ENCODE measurements at places on chromosomes 11 and 22.

DNA sequence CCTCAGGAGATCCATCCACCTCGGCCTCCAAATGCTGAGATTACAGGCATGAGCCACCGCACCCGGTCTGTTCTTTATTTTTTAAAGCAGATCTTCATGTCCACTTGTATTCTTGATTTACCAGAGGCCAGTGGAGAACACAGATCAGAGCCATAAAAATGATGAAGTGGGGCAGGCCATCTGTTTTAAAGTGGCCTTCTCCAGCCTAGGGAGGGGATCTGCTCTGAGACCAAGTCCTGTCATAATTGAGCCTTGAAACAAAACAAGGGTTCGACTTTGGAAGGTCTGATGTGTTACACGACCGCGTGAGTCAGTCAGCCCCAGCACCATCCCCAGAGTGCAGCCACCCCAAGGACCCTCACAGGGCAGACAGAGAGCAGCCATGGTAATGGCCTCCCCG lies 27.5 kb downstream of the ABCC8 start:
- DNase-seq: no peak

- DNase-seq: no peak
Measured at GRCh38 chr11:126029237-126029636, 33.4 kb downstream of the CDON start.

DNA sequence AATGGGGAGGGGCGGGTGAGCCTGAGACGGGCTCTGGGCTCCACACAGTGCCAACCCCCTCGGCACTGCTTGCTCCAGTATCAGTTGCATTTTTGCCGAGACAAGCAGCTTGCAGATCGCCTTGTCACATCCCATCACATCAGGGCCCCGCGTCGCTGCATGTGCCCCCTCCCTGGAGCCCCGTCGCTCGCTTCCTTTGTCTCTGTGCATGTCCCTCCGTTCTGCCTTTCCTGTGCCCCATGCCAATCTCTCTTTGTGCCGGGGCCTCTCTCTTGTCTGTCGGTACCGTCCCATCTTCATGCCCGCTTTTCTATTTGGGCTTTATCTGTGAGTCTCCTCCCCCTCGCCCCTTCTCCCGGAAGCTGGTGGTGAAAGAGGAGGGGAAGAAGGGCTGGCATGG lies 202.2 kb downstream of the CEP164 start:
- DNase-seq: no peak

DNA sequence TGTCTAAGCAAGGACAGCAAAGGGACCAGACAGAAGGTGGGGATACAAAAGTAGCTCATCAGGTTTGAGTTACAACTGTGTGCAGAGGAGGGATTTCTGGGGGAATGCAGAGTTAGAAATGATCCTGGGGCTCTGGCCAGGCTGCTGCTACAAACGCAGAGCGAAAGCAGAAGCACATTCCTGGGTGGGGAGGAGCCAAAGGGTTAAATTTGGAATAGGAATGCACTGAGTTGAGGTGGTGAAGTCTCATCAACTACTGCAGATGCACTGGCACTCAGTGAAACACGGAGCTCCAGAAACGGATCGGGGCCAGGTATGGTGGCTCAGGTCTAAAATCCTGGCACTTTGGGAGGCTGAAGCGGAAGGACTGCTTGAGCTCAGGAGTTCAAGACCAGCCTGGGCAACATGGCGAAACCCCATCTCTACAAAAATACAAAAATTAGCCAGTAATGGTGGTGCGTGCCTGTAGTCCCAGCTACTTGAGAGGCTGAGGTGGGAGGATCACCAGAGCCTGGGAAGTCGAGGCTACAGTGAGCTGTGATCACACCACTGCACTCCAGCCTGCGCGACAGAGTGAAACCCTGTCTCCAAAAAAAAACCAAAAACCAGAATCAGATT lies 3.2 kb downstream of the CHKA start:
- DNase-seq: no peak

DNA sequence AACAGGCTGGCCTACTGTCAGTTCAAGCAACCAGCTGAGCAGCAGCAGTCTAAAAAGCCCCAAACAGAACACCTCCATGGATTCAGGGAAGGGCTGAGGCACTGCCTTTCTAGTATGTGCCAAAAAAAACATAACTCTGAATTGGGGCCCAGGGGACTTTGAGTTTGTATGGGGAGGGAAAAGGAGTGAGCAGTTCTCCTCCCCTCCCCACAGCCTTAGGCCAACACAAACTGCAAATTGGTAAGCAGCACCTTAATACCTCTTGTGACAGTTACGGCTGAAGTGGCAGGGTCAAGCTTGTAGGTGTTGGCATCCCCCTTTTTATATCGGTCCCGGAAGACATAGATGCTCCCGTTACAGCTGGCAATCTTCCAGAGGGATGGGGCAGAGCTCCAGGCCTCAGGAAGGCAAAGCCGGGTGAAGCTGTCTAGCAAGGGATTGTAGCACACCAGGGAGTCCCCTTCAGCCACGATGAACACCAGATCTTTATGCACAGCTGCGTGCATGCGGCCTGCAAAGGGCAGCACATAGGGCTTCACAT lies 6.0 kb downstream of the KBTBD4 start:
- no peak for DNase-seq

- DNase-seq: no peak
Measured at GRCh38 chr11:44631831-44632230, 66.4 kb downstream of the CD82 start.

GRCh38 chr11:75386942-75387630 lies 12.2 kb upstream of the RPS3 start:
- DNase-seq: no peak

GRCh38 chr11:70111269-70112016 lies 33.3 kb downstream of the ANO1 start:
- peak; percentile 52 for DNase-seq

DNA sequence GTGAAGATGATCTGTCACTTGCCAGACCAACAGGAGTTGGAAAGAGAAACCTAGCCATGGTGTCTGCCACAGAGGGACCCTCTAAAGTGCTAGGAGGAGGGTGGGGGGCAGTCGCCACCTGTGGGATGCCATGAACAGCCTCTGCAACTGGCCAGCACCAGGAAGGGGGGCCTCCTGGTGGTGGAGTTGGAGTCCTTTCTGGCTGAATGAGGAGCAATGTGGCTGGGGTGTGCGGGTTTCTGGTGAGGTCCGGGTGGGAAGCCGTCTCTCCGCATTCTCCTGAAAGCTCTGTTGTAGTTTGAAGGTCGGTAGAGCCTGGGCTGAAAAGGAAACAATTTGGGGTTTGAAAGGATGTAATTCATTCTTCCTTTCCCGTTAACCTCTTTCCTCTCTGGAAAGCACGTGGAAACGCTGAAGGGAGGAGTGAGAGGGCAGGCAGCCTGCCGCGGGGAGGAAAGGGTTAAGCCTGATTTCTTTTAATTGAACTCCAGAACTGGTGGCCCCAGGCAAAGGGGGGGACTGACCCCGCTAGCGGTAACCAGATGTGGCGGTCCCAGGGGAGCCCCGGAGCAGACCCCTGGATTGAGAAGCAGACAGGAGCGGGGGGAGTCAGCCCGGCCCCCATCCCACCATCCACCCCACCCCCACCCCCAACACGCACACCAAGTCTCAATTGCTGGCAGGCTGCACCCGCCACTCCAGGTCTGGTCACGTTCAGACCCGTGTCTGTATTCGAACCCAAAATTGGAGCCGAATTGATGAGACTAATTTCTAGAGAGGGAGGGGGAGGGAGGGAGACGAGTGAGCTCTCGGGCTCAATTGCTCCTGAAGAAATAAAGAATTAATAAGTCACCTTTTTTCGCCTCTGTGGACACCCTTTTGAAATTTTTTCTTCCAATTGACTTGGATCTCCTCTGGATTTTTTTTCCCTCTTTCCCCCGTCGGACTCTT lies 1.8 kb upstream of the FLI1 start:
- no peak for DNase-seq

DNA sequence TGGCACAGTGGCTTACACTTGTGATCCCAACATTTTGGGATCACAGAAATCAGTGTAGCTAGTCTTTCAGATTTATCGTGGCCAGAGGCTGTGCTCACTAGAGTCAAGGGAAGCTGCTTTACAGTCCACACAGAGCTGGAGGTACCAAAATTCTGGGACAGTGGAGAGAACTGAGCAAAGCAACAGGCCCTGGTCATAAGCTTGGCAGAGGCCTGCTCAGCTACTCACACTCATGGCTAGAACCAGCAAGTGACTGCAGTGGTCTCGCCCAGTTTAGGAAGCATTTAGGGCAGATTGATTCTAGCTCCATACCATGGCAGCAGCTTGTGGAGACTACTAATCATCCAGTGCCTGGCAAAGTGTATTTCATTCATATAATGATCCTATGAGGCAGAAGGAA lies 8.8 kb downstream of the TMEM216 start:
- DNase-seq: no peak
